GM10248 (cell line): ENCODE measurements at places on chromosomes 11 and 22.
A peak's percentile ranks its signal among the peaks of the same experiment; 100 is the strongest.

DNA sequence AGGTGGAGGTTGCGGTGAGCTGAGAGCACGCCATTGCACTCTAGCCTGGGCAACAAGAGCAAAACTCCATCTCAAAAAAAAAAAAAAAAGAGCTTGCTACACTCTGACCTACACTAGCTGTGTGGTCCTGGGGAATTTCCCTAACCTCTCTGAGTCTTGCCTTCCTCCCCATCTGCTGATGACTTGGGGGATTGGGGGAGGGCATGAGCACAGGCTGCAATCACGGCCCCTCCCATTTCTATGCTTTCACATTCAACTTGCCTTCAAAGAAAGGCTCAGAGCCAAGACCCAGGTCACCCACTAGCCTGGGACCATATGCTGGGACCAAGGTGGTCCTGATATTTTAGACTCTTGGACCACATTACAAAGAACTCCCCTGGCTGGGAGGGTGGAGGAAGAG, 39.8 kb upstream of the TEF start:
- DNase-seq: peak; percentile 56

GRCh38 chr11:27868226-27868625, 168.0 kb upstream of the BDNF start:
- no peak for DNase-seq

- no peak for DNase-seq
These were observed 12.9 kb upstream of the CDKN1C start for GRCh38 chr11:2898366-2899079.

DNA sequence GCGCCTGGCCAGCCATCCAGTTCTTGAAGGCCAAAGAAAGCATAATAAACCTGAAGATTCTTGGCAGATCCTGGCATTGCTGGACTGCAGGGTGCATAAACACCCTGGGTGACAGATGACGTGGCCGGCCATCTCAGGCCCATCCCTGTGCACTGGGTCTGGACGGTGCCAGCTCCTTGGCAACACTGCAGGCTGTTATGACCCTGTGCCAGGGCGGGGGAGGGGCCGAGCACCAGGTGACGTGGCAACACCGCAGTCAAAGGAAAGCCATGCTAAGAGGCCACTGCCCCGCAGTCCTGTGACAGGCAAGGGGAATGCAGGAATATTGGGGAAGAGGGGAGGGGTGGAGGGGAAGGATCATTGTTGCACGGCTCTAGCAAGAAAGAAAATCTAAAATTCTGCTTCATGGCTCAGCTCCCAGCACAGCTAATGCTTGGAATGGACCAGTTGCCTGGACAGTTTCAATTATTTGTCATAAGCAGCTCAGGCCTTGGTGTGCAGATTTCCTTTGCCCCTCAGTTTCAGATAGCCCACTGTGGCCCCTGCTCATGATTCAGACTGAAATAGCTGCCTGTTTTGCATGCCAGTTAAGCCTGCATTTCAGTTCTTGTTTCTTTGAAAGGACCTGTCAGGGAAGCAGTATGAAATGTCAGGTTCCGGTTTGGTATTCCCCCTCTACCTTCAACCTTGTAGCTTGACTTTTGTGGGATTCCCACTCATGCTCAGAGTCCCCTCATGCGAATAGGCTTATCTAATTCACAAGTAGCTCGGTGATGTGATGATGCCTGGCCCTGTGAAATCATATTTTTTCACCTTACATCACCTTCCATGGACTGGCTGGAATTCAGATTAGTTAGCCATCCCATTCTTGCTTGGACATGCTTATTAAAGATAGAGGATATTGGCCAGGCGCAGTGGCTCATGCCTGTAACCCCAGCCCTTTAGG, 29.7 kb upstream of the DDX6 start:
- DNase-seq: peak; percentile 83

GRCh38 chr22:50269970-50270665, at the start of gene MAPK11:
Gene MAPK11 (minus strand): TSS chr22:50270380. CDS start chr22:50270292, 88 bp downstream.
- peak; percentile 78 for DNase-seq

DNA sequence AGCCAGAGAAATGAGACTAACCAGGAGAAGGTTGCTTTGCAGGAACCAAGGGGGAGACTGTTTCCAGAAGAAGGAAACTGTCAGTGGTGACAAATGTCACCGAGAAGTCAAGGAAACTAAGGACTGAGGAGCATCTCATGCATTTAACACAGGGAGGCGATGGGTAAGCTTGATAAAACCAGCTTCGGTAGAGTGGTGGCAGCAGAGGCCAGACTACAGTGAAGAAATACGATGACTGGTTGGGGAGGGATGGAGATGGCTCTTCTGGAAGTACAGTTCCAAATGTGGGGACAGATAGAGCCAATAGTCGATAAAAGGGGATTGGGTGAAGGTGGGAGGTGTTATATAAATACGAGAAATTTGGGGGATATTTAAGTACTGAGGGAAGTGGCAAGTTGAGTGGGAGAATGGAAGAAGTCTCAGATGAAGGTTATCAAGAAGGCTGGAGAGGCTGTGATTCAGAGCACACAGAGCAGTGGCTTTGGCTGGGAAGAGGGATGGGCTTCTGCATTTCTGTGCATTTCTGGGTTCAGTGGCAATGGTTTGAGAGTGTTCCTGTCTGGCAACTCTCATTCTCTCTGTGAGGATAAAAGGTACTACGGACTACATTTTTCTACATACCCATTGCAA, 29.2 kb downstream of the SC5D start:
- DNase-seq: no peak

- no peak for DNase-seq
These were observed 92.0 kb downstream of the CEP164 start for GRCh38 chr11:117419482-117420142.

- DNase-seq: no peak
These were observed 37.9 kb upstream of the LMO1 start for GRCh38 chr11:8301622-8302021.

DNA sequence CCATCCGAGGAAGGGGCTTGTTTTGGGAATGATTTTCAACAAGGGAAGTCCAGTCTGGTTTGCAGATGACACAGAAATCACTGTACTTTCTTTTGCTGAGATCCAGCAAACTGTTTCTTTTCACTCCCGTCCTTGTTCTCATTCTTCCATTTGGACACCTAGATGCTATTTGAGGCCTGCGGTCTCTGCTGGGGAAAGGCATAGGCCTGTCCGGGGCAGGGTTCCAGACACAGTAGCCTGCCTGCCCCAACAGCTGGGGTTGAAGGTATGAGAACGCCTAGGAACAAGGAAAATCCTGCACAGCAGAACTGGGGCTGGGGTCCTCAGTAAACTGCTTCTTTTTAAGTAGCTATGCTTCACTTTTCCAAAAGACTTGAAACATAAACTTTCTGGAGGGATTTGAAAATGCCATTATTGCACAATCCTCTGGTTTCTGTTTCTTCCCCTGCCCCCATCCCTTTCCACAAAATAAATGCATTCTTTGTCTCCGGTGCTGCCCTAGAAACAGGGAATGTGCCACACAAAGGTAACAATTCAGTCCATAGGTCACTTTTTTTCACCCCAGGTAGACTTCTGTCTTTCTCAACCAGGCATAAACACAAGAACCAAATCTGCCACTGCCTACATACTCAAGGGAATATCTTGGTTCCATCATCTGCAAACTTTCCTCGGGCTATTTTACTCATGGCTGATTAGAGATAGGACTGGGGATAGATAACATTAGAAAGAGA, 174.8 kb upstream of the MTMR2 start:
- no peak for DNase-seq

GRCh38 chr11:69539416-69540117, 58.1 kb downstream of the LINC01488 start:
- no peak for DNase-seq

DNA sequence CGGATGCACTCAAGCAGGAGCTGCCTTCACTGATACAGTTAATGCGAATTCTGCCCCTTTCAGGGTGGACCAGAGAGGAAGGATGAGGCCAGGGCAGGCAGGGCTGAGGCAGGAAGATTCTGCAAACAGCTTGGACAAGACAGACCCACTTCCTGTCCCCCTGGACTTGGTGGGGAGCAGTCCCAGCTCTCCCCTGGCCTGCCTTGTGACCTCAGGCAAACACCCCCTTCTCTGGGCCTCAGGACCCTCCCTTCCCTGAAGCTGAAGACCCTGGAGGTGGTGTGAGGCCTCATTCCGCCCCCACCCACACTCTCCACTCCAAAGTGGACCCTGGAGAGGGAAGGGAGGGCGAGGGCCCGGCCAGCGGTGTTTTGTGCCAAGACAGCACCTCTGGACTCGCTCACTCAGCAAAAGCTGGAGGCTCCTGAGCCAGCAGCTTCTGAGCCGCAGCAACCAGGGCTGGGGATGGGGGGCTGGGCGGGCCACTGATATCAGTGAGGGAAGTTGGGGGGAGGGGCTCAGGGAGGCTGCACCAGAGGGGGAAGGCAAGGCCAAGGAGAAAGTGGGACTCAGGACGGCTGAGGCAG, 8.5 kb downstream of the RAB3IL1 start:
- DNase-seq: no peak

DNA sequence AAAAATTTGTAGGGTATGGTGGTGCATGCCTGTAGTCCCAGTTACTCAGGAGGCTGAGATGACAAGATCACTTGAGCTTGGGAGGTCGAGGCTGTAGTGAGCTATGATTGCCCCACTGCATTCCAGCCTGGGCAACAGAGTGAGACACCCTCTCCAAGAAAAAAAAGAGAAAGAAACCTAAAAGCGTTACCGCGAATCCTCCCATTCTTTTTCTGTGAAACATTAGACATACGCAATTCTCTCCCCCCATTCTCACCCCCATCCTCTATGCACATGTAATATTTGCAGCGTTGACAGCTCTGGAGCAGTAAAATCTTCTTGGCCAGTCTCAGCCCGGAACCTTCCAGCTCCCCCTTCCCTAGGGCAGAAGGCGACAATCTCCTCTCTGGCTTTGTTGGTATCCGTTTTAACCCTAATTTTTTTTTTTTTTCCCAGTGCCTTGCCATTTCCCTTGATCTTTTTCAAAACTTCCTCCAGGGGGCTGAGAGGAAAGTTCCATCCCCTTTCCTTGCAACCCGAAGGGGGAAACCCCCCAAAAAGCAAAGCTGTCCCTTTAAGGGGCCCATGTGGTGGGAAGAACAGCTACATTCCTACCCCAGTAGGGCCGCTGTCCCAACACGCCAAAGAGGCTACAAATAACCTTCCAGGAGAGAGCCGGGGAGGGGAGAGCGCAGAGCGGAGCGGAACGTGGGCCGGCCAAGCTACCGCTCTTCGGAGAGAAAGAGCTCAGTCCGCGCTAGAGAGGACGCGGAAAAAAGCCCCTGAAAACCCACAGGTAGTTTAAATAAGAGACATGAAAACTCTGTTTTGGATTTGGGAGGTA, 1.9 kb downstream of the LRP4 start:
- peak; percentile 60 for DNase-seq

DNA sequence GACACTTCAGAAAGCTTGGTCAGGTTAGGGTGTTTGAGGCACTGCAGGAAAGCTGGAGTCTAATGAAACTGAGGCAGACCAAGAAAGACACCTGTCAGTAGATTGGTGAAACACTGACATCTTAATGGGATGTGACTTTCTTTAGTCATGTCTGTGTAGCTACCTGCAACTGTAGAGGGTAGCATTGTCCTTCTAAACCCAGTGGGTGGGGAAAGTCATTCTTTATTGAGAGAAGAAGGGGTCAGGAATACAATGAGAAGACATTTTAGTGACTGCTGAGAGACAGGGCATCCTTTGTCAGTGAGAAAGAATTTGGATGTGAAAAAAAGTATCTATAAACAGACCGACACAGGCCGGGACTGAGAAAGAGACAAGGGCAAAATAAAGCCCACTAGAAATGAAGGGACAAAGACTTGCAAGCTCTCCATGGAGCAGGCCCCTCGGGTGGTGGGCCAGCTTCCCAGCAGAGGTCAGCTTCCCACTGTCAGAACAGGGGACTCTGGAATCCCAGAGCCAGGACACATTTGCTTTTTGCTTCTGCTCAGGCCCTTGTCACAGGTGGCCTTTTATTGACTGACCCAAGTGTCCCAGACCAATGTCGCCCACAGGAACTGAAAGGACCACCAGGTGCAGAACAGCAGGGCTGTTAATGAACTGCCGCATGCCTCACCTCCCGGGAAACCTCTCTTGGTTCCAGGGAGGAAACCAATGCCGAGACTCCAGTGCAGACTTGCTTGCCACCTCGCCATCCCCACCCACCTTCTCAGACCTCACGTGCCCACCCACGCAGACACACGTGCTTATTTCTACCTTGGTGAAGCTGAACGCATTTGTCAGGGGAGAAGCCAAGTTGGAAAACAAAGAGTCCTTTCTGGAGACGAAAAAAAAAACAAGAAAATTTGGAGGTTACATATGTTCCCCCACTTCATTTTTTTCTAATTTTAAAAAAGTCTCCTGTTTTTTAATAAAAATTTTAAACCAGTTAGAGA, 212.8 kb downstream of the TENM4 start:
- no peak for DNase-seq

GRCh38 chr11:82195283-82195682, 538.4 kb downstream of the FAM181B start:
- DNase-seq: no peak

DNA sequence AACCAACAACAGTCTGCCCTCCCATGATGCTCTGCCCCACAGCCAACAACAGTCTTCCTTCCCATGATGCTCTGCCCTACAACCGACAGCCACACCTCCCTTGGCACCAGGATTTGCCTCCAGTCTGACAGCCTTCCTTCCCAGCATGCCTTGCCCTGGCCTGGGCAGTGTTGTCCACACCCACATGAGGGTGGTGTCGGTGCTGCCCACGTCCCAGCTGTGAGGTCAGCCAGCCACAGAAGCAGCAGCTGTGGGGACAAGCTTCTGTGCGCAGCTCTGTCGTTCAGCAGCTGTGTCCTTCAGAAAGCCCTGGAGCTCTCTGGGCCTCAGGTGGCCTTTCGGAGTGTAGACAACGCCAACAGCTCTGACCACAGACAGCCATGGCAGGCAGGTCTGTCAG, 1378.9 kb downstream of the BRD1 start:
- no peak for DNase-seq

DNA sequence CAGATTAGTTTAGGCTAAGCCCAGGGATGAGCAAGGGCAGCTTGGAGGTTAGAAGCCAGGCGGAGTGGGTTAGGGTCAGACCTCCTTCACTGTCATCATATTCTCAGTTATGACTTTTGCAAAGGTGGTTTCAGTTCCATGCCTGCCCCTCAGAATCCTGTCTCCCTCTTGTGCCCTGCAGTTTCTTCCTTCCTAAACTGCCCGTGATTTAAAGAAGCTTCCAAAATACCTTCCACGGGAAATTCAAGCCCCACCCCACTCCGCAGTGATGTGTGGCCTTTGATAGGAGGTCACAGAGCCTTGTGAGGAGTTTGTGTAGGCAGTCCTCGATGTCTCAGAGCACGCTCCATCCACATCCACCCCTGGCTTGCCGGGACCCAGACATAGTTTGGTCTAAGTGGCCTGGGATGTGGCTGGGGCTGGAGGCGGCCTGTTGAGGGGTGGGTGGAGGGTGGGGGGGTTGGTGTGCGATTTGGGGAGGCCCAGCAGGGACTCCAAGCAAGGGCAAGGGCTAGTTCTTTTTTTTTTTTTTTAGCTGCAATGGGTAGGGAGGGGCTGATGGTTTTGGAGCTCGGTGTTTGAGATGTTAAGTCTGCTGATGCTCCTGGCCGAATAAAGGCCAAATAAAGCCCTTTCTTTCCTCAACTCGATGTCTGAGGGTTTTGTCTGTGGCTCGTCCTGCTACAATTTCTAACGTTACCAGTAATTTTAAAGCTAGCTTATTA, 1.6 kb upstream of the IFITM1 start:
- no peak for DNase-seq

- DNase-seq: no peak
These were observed 15.9 kb downstream of the PEX26 start for GRCh38 chr22:18093661-18094060.

- no peak for DNase-seq
These were observed 2.2 kb downstream of the PEX16 start for GRCh38 chr11:45915446-45915845.
